ENCODE measurements at places on chromosomes 12 and 14. TPM values are rescaled to one million over a fixed set of nuclear protein-coding genes. Genes with fewer than 3 reads are reported as not detected.
A peak's percentile ranks its signal among the peaks of the same experiment; 100 is the strongest.

- DNase-seq: no peak
These were observed 239.1 kb downstream of the DIO2 start for GRCh38 chr14:79972230-79972629.

GRCh38 chr12:32074432-32074831, 32.2 kb upstream of the BICD1 start:
- DNase-seq: no peak

- no peak for DNase-seq
These were observed 262.7 kb downstream of the SYT1 start for GRCh38 chr12:79127271-79127751.

GRCh38 chr14:54815016-54815415, 87.6 kb downstream of the GCH1 start:
- DNase-seq: peak; percentile 36

DNA sequence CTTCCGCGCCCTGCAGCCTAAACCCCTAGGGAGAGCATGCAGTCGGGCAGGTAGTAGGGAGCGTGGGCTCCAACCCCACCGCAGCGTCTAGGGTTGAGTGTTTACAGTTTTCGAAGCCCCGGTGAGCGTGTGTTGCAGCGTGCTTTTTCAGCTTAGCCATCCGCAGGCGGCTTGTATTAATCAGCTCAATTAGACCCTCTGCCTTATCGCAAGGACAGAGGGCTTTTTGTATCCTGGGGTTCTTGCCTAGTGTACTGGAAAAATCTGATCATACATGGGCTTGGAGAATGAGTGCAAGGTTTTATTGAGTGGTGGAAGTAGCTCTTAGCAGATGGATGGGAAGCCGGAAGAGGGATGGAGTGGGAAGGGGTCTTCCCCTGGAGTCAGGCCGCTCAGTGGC, 44.4 kb upstream of the GNG2 start:
- no peak for DNase-seq

The MDM2 gene
- total RNA-seq: 37.6 TPM
